ENCODE measurements at places on chromosomes 5 and 9. TPM values are rescaled to one million over a fixed set of nuclear protein-coding genes. Genes with fewer than 3 reads are reported as not detected.

The PAXX gene
- total RNA-seq = 36.9 TPM

The INSL4 gene
- total RNA-seq = not detected

The ZBTB34 gene
- total RNA-seq = 5.0 TPM

The PCDHA11 gene
- not detected for total RNA-seq

The PPP2R2B gene
- not detected for total RNA-seq

The HOMER1 gene
- total RNA-seq = 4.0 TPM

The ZNF454 gene
- total RNA-seq = 1.5 TPM

The NAIP gene
- total RNA-seq = 1.2 TPM

The PCDHB15 gene
- under 0.01 TPM for total RNA-seq

The DBH gene
- total RNA-seq = not detected

The OR1J2 gene
- total RNA-seq = not detected

The OR1N2 gene
- total RNA-seq = not detected

The PCA3 gene
- not detected for total RNA-seq

The MZB1 gene
- not detected for total RNA-seq

The HTR4 gene
- total RNA-seq = not detected

The SPATA6L gene
- 1.0 TPM for total RNA-seq

The OR2V1 gene
- total RNA-seq = not detected

The NUP155 gene
- total RNA-seq = 12.1 TPM

The SPINK4 gene
- not detected for total RNA-seq

The MED10 gene
- 36.9 TPM for total RNA-seq

The PCDHGA7 gene
- 5.1 TPM for total RNA-seq

The ADAMTS19 gene
- total RNA-seq = not detected

The GALT gene
- 23.7 TPM for total RNA-seq

The ST8SIA4 gene
- 0.85 TPM for total RNA-seq

The IRX1 gene
- total RNA-seq = 0.47 TPM

The KCNIP1 gene
- total RNA-seq = 1.0 TPM

The OMD gene
- total RNA-seq = 22.1 TPM

The FOXD4 gene
- total RNA-seq = 0.70 TPM

The TXNDC8 gene
- total RNA-seq = not detected

The TIMD4 gene
- not detected for total RNA-seq

The ABO gene
- not detected for total RNA-seq

The SPATA31A3 gene
- total RNA-seq = not detected

The PTPRD gene
- total RNA-seq = 7.1 TPM

The HMMR gene
- total RNA-seq = 6.4 TPM

The PLAC8L1 gene
- total RNA-seq = not detected

The GBGT1 gene
- 7.4 TPM for total RNA-seq

The MORN5 gene
- total RNA-seq = not detected

The MCIDAS gene
- not detected for total RNA-seq

The SSBP2 gene
- 39.4 TPM for total RNA-seq

The SMIM33 gene
- not detected for total RNA-seq
